ENCODE measurements at places on chromosomes 1 and 21. TPM values are rescaled to one million over a fixed set of nuclear protein-coding genes. Genes with fewer than 3 reads are reported as not detected.

GRCh38 chr21:35120631-35121180 is 71.6 kb upstream of the RUNX1 start:
- DNase-seq: no peak

GRCh38 chr1:219542828-219543518 is 69.9 kb downstream of the ZC3H11B start:
- DNase-seq: no peak

GRCh38 chr1:20250340-20250989 is 40.2 kb upstream of the VWA5B1 start:
- DNase-seq: no peak

DNA sequence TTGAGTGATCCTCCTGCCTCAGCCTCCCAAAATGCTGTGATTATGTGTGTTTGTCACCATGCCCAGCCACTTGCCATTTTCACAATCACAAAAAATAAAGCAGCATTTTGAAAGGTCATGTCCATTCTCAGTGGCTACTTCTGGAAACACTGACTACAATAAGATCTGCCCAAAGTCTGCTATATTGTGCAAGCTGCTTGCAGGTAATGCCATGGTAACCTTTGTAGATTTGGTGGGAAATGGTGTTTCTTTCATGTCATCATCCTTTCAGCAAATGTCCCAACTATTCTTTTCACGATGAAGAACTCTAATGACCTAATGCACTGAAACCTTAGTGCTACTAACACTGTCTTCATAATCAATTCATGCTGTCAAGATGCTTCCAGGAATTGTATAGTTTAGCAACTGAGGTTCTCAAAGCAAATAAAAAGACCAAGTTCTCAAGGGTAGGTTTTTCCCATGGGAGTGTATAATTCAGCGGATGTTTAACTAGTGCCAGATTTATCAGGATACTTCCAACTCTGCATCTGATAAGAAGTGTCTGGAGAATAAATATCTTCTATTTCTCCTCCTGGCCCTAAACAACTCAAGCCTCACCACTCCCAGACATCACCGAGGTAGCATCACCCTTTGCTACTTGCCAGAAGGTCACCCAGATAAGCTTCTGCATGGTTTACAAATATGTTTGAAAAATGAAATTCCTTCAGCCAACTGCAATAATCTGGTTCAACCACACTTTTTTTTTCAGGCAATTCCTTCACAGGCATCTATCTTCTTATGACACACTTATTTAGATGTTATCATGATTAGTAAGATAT is 132.0 kb upstream of the ZC3H11B start:
- DNase-seq: no peak

GRCh38 chr1:8144323-8144722 is 118.2 kb upstream of the ERRFI1 start:
- DNase-seq: no peak

GRCh38 chr1:201714542-201715329 is 114.2 kb upstream of the IPO9 start:
- no peak for DNase-seq

GRCh38 chr1:62299426-62300200 is 19.6 kb downstream of the KANK4 start:
- no peak for DNase-seq

GRCh38 chr1:7409278-7409677 is 361.8 kb upstream of the VAMP3 start:
- DNase-seq: no peak

DNA sequence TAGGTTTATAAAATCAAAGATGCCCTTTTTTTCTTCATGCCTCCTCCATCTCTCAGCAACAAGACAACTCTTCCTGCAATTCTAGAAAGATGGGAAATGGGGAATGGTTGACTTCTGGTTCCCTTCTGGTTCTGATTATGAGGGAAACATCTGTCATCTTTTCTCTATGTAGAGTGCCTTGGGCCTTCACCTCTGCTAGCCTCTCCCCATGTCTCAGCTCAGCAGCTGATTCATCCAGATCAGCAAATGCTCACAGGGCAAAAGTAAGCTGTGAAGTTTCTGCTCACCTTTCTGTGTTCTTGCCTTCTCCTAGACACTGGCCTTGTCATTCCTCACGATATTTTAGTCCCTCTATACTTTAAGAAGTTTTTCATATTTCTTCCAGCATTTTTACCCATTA is 17.8 kb upstream of the BECN2 start:
- DNase-seq: no peak

GRCh38 chr1:19793360-19794046 is 6.2 kb downstream of the TMCO4 start:
- DNase-seq: no peak

DNA sequence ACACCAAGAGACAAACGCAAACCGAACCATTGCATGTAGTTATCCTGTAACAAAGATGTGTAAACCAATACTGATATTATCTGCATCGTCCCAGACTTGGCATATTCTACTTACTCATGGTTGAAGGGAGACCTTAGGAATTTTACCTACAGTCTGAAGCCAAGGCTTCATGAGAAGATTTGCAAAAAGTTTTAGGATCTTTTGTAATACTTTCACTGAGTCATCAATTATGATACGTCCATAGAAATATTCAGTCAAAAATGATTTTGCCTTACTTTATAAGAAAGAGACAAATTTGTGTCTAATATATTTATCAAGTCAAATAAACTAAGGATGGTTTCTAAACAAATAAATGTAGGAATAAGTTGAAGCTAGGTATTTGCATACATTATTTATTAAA is 1176.1 kb upstream of the ADGRL2 start:
- no peak for DNase-seq

DNA sequence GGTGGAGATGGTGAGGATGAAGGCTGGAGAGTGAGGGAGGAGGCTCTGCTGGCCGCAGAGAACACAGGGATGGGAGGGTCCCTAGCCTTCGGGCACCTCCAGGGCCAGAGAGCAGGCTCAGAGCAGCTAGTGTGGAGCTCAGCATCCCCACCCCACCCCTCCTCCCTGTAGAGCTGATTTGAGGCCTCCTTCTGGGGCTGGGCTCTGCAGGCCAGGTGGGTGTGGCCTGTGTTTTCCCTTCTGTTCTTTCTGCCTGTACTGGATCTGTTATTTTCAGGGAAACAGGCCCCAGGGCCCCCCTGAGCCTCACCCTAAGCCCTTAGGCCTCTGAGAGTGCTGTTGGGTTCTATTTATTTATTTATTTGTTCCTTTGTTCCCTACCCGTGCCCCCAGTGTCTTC is 44.8 kb downstream of the TMCC2 start:
- DNase-seq: no peak

- DNase-seq: no peak
These were observed 39.5 kb downstream of the BACH1 start for GRCh38 chr21:29338256-29338655.

DNA sequence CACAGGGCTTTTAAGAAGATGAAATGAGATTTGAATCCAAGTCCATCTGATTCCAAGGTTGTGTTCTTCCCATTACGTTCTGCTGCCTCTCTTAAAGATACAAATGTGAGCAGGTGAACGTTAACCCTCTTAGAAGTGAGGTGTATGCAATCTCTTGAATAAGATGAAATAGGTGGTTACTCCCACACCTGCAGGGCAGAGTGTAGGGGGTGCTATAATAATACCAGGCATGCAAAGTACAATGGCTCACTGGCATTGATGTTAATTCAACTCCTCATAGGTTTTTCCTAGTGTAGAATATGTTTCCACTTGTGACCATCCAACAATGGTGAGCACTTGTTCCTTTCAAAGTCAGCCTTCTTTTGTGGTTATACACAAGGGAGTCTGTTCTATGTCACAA is 163.0 kb downstream of the ASTN1 start:
- no peak for DNase-seq

DNA sequence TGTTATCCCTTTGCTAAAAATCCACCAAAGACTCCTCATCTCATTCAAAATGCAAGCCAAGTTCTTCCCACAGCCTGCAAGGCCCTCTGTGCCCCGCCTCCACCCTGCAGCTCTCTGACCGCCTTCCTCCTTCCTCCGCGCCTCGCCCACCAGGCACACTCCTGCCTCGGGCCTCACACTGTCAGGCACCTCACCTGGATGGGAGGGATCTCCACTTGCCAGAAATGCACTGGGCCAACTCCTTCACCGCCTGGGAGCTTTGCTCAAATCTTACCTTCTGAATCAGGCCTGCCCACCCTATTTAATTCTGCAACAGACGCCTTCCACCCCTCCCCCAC is 26.2 kb downstream of the PGBD5 start:
- DNase-seq: no peak

DNA sequence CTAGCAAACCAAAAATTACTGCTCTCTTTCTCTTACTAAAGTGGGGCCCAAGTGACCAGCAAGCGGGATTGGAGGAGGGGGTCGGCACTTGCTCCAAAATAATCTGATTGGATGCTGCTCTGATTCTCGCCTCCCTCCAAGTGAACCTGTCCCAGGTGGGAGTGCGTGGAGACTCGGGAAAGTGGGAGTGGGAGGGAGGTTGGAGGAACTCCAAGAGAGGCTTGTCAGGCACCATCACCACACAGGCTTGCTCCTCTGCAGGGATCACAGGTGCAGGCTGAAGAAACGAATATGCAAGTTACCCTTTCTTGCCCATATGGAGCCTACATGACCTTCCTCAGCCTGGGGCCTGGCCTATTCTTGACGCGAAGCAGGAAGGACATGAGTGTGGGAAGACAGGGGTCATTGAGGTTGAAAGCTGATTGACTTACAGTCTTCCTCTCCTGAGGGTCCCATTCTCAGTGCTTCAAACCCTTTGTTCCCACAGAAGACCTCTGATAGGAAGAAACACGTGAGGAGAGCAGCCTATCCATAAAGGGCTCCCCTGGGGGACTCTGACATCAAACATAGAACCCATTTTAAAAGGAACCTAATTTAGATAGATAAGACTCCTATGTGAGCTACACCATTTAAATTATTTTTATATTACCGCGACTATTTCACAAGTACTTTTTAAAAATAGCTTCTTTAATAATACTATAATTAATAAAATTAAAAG is 14.2 kb downstream of the RGS8 start:
- no peak for DNase-seq

Gene OR10R2
- total RNA-seq: not detected

Gene RGS5
- 2.5 TPM for total RNA-seq

Gene MTR
- 44.5 TPM for total RNA-seq

Gene ATP6V1G3
- not detected for total RNA-seq

Gene NIBAN1
- total RNA-seq: 141 TPM

Gene TEKT2
- total RNA-seq: 0.81 TPM

Data from CD4-positive, CD25-positive, alpha-beta regulatory T cell (primary cell).